Cerebellar cortex (tissue), 1 donor: ENCODE measurements at places on chromosomes 6 and 20.

DNA sequence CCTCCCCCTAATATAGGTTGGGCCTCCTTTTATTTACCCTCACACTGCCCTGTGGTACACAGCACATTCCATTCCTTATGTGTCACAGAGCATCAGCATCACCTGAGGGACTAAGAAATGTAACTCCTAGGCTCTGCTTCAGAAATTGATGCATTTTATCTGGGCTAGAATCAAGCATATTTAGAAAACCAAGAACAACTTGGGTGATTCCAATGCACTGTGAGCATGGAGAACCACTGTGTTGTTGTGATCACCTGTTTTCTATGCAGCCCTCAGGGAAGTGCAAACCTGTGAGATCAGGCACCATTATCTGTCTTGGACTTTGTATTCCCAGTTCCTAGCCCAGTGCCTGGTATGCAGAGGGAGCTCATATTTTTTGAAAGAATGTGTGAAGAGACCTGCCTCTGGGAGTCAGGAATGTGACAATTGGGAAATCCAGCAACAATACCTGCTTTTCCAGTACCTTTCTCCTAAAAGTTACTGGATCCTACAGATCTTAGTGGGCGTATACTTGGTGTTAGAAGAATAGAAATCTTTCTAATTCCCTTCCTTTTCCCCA is 7.0 kb downstream of the KAT14 start:
- DNase-seq, result no peak

DNA sequence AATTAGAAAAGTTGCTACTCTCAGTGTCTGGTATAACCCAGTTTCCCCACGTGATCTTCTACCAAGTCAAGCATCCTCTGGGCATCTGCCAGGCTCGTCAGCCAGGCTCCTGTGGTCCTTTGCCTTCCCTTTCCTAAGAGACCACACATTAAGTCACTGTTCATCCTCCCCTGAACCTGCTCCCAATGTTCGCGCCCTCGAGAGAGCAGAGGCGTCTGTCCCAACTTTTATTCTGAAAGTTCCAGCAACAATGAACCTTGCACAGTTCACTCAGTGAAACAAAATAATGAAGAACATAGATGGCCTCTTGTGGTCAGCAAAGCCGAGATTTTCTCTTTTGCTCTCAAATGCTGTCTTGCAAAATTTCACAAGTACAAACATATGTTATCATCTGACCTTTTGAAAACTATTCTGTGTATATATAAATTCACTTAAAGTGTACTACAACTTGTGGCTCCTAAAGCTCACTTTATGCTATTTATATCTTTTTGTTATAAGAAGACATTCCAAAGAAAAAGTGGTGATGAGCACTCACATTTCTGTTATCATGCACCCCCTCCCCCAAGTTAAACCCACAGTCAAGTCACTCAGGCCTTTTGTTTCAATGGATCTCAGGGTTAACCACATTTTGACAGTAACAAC is 39.2 kb upstream of the NHSL1 start:
- peak; percentile 36 for DNase-seq

- DNase-seq, result peak; percentile 3
Observed at GRCh38 chr6:89895276-89895874, 1.1 kb downstream of the GJA10 start.

- DNase-seq, result no peak
Observed at GRCh38 chr6:151561238-151561637, 67.4 kb downstream of the CCDC170 start.

GRCh38 chr20:5689463-5689862 is 60.7 kb upstream of the SHLD1 start:
- no peak for DNase-seq

GRCh38 chr20:63167026-63167917 is 48.7 kb downstream of the YTHDF1 start:
- peak; percentile 53 for DNase-seq

DNA sequence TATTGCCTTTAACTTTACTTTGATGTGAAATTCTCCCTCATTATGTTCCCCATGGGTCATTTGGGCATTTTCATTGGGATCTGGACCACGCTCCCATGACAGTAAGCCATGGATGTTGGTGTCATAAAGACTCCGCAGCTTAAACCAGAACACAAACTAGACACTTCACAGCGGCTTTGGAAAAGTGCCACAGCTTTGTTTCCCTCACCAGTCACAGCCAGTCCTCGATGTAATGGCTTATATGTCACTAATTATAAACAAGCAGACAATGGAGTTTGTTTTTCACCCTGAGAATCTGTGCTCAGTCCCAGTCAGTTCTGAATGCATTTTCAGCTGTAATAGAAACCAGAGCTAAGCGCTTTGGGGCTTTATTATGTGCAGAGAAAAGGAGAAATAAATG is 23.2 kb upstream of the DAAM2 start:
- no peak for DNase-seq
